Articular chondrocyte of knee joint (primary cell): ENCODE measurements at places on chromosomes 5 and 9. TPM values are rescaled to one million over a fixed set of nuclear protein-coding genes. Genes with fewer than 3 reads are reported as not detected.

Gene ARHGEF39
- 0.39 and 5.5 TPM in 2 replicates for total RNA-seq

Gene GRXCR2
- not detected in 2 replicates for total RNA-seq

Gene ADAMTS6
- total RNA-seq: 113 and 165 TPM in 2 replicates

Gene PCDHB3
- 0.97 and 1.0 TPM in 2 replicates for total RNA-seq

Gene TMC1
- total RNA-seq: 0.39 and 0.76 TPM in 2 replicates

Gene FBXL17
- total RNA-seq: 20.5 and 24.8 TPM in 2 replicates

Gene GLDC
- 0.13 and 0.22 TPM in 2 replicates for total RNA-seq

Gene TAS2R1
- not detected in 2 replicates for total RNA-seq

Gene TAF11L5
- total RNA-seq: not detected in 2 replicates

Gene ADCY2
- 8.1 and 8.8 TPM in 2 replicates for total RNA-seq

Gene TRPM3
- 0.11 and 0.13 TPM in 2 replicates for total RNA-seq

Gene HRH2
- total RNA-seq: 0.54 TPM in 1 of 2 replicates, not detected in the other

Gene OTP
- not detected in 2 replicates for total RNA-seq

Gene PCDHA2
- total RNA-seq: under 0.01 TPM in 1 of 2 replicates, not detected in the other

Gene NACC2
- 24.8 and 28.0 TPM in 2 replicates for total RNA-seq

Gene SYK
- total RNA-seq: not detected in 2 replicates

Gene GRM6
- total RNA-seq: not detected in 2 replicates

Gene CYLC2
- total RNA-seq: not detected in 2 replicates
